Activated naive CD8-positive, alpha-beta T cell treated with anti-CD3 and anti-CD28 coated beads, Interleukin-2, amount 50 U/mL, for 16 hours (primary cell): ENCODE measurements at places on chromosomes 5 and 9.

DNA sequence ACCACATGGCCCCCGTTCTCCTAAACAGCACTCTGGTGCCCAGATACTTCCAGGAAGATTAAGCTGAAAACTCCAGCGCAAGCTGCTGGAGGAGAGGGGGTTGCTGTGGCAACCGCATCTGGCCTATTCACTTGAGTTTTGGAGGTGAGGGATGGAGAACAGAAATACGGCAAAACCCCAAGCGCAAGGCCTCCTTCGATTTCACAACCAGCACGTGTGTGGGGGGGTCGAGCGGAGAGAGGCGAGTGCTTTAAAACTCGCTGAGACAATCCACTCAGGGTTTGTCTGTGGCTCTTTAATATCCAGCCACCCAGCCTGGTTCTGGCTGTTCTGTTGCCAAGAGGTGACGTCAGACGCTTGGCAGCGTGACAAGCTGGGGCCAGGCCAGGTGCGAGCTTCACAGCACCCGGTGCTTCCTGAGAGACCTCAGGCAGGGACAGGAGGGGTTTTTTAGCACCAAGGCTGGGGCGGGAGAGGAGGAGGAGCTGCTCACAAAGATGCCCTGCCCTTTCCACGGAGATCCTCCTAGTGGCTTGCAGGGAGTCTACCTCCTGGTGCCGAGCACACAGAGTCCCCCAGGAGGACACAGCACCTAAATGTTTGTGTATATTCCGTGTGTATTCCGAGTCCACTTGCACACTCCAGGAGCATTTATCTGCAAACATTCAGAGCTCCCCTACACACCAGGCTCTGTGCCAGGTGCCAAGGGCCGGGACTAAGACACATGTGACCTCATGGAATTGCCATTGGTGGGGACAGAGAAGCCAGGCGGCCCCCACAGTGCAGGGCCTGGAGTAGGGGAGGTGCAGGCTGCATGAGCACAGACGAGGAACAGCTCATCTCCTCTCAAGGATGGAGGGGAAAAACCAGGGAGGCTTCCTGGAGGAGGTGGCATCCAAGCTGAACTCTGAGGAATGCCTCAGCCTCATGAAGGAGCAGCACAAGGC is 194.6 kb downstream of the OLFM1 start:
- DNase-seq = no peak

- DNase-seq = peak; percentile 62
These were observed 53.6 kb downstream of the GPR107 start for GRCh38 chr9:130107234-130107861.

DNA sequence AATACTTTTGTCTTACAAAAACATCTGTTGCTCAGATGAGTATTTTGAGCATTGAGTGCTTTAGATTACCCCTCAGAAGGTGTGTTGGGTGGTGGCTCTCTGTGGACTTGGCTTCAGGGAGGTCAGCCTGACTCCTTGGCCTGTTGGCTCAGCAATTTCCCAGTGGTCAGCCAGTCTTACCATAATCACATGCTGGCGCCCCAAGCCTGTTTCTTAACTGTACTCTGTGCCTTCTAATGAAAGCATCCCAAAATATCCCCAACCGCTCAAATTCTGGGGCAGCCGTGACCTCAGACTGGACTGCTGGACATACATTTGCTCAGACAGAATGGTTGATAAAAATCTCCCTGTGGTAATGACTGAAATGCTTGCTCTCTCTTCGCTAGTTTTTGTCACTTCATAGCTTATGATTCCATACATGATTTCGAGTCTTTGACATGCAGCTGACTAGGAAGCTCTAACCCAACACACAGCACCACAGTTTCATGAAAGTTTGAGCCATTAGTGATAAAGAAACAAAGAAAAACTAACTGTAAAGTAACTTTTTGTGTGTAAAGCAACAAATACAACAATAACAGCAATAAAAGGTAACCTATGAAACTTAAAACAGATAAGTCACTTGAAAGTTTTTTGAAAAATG is 562.2 kb upstream of the MEF2C start:
- no peak for DNase-seq

DNA sequence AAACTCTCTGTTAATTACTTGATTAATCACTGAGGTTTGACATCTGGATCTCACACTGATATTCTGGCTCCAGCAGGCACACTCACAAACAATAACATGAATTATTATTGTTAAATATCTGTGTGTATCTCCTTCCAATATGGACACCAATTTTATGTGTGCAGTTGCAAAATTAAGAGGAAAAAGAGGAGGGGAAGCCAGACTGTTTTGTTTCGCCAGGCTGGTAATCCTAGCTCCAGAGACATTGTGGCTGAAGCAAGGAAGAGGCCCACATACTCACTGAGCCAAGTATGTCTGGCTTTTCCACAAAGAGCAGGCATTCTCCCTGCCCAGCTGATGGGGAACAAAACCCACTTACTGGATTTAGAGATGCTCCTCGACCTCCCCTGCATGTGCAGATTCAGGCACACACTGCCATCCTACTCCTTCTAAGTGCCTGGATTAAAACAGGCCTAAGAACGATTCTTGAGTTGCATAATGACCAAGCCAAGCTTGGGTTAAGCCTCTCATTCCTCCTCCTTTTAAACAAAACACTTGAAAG is 181.9 kb downstream of the ESM1 start:
- no peak for DNase-seq

DNA sequence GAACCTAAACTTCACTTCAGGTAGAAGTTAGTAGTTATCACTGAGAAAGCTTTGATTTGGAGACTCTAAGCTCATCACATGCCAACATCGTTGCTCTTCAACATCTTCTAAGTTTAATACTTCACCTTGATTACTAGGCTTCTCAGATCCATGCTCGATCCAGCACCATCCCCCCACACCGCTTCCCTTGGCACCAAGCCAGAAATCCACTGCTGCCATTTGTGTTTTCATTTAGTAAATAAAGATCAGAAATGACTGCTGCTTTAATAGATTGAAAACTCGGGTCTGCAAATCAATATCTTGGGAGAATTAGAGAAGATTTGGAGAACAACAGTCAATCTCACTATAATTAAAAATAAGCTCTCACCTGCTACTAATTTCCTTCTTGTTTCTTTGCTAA is 214.7 kb upstream of the NR4A3 start:
- DNase-seq = no peak

- peak; percentile 2 for DNase-seq
These were observed 31.6 kb downstream of the PTGS1 start for GRCh38 chr9:122402403-122402871.

DNA sequence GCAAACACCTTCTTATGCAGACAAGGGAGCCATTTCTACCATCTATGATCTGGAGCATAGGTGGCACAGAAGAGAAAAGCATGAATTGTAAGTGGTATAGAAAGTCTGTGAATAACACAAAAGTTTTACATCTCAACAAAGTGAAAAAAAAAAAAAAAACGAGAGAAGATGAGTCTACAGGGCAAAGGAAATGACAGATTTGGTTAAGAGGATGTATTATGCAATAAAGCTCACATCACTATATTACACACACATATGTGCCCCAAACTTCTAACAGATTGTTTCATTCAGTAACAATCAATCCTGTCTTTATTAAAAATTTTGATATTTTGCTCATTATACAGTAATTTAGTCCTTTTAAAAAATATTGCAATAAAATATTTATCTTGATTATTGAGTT is 49.8 kb downstream of the CERT1 start:
- DNase-seq = no peak

GRCh38 chr9:127122176-127123063 is at the start of gene ANGPTL2:
Gene ANGPTL2, minus strand, starts transcription at chr9:127122635. Its CDS starts 13,904 bp downstream, at chr9:127108731.
- DNase-seq = no peak

GRCh38 chr5:28512648-28513047 is 1474.3 kb upstream of the CDH9 start:
- DNase-seq = no peak

- no peak for DNase-seq
These were observed 64.9 kb downstream of the DOCK2 start for GRCh38 chr5:169701910-169702451.

DNA sequence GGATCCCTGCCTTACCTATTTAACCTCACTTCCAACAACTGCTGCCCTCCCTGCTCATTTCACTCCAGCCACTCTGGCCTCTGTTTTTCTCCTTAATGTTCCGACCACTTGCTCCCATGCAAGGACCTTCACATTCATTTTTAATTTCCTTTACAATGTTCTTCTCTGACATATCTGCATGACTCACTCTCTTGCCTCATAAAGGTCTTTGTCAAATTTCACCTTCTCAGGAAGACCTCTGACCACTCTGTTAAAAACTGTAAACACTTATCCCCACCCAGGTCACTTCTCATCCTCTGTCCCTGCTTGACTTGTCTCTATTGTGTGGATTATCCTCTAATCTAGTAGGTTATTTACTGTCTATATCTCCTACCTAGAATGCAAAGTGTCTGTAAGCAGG is 751.2 kb downstream of the BRINP1 start:
- DNase-seq = no peak

- no peak for DNase-seq
These were observed 138.4 kb downstream of the EFNA5 start for GRCh38 chr5:107532169-107532878.

DNA sequence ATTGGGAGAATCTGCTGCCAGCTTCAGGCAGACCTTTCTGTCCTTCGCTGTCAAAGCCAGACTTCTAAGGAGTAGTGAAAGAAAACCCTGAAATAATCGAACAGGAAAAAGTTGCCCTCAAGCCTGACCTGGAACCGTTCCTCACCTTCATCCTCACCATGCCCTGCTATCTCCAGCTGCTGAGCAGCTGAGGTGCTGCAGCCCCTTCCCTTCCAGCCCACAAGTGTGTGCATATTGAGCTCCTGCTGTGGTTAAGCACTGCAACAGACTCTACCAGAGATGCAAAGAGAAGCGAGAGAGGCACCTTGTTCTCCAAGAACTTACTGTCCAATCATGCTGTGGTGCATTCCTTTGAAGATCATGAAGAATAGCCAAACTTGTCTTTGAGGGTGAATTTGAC is 18.9 kb downstream of the BHMT2 start:
- no peak for DNase-seq

DNA sequence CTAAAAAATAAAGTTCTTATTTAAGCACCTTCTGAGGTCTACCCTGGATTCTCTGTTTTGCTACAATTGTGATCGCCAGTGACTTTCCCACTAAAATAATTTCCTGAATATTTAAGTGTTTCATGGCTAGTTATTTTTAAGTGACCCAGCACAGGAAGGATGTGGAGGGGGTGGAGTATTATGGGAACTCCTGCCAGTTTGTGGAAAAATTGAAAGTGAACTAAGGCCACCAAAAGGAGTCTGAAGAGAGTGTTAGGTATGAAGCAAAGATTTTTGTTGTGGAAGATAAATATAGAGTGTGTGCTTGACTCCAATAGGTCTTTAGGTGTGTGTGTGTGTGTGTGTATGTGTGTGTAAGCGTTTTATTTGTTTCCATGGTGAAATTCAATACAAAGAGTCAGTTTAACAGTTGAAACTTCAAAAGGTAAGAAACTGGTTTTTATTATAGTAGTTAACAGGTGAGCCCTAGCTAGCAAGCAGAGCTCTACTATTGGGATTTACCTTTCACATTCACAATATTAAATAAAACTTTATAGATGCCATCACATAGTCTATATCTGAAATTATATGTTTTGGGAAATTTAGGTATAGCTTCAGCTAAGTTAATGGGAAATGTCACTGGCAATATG is 25.6 kb downstream of the RASGRF2 start:
- DNase-seq = no peak

DNA sequence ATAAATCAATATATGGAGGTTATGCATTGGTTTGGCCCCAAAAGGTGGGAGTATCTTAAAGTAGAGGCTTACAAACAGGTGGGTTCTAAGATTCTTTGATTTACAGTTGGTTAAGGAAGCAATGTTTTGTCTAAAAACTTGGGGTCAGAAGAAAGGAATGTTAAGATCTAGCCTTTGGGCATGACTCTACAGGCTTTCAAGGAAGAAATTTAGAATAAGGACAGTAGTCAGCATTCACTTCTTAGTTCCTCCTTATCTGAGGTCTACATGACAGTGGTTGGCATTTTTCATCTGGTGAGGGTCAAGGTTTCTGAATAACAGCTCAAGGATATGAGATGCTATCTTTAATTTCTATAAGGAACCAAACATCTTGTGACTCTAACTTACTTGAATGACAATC is 122.8 kb downstream of the CAMK4 start:
- DNase-seq = no peak

- no peak for DNase-seq
These were observed 112.0 kb downstream of the SH3TC2 start for GRCh38 chr5:148950892-148951291.

GRCh38 chr5:73957397-73958001 is 331.5 kb downstream of the ARHGEF28 start:
- DNase-seq = no peak

DNA sequence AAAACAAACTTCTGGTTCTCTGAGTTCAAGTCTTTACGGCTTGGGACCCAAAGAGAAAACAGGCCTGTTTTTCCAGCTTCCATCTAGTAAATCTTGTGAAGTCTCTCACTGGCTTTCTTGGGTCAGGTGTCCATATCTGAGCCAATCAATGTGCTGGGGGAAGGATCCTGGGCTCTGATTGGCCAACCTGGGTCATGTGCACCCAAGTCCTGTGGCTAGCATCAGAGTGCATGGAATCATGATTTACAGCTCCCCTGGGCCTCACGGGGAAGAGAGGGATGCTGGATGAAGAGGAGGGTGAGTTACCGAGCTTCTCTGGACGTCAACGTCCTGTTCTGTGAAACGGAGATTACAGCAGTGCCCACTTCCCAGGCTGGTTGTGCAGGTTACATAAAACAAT is 19.4 kb downstream of the CXCL14 start:
- DNase-seq = no peak

GRCh38 chr9:126472198-126472947 is 141.4 kb upstream of the LMX1B start:
- no peak for DNase-seq

DNA sequence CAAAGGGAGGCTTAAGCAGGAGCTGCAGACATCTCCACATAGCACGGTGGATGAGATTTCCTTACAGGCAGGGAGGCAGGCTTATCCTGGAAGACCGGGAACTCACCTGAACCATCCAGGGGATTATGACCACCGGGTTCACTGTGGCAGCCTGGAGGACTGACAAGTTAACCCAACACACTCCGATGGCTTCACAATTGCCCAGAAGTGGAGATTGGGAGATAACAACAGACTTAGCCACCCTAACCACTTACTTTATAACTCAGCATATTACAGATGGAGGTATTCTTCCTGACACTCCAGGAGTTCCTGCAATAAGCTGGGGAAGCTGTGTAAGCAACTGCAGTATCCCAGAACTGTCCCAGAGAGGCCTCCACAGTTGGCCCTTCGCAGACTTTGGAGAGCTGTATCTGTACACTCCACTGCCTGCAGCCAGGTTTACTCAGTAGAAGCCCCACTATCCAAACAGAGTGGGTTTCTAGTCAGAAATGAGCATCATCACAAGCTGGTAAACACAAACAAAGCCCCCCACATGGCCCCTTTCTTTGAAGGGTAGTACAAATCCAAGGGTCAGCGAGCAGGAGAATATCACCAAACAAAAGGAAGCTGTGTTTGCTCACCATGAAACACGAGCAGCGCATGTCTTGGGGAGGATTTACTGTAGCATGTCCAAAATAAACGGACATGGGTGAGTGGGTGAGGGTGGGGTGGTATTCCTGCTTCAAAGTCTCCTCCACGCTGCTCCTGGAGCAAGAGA is 462.2 kb downstream of the RASEF start:
- DNase-seq = no peak

GRCh38 chr5:151264113-151264512 is 11.1 kb downstream of the GM2A start:
- DNase-seq = no peak
